ENCODE measurements at places on chromosomes 6 and 20.

GRCh38 chr6:65786815-65787214, 79.8 kb upstream of the EYS start:
- no peak for DNase-seq

- no peak for DNase-seq
These were observed 112.5 kb upstream of the QKI start for GRCh38 chr6:163301726-163302635.

- DNase-seq = no peak
These were observed 639 bp upstream of the PPIL1 start for GRCh38 chr6:36875250-36875633.

GRCh38 chr6:21357262-21357661, 236.3 kb upstream of the SOX4 start:
- DNase-seq = no peak

- DNase-seq = no peak
These were observed 14.1 kb downstream of the C20orf173 start for GRCh38 chr20:35515341-35515740.

GRCh38 chr6:56510984-56511531, 131.6 kb downstream of the DST start:
- DNase-seq = no peak

- DNase-seq = no peak
These were observed 56.3 kb upstream of the CD93 start for GRCh38 chr20:23142162-23143050.

DNA sequence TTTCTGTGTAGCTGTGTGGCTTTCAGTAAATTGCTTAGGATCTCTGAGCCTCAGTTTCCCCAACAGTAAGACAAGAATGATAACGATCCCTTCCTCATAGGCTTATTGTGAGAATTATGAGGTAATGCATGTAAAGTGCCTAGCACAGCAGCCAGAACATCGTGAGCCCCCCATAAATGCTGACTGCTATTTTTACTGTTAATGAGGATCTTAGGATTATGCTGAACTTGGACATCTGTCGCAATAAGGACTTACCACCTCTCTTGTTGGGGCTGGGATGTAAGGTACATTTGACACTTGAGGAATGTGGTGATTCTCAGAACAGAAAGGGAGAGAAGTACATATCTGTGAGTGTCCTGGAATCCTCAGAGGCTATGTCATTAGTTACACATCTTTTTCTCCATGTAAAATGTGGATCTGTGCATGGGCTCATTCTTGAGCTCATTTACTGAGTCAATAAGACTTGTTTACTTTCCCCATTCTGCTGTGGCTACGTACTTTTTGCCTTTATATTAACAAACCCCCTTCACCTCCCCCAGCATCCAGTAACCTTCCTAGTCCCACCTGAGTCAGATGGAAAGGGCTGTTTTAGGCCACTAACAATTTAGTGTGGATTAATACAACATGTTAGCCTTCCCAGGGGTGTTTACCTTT, 64.4 kb upstream of the PLEKHG1 start:
- no peak for DNase-seq

GRCh38 chr6:22668307-22668706, 98.9 kb downstream of the HDGFL1 start:
- no peak for DNase-seq

DNA sequence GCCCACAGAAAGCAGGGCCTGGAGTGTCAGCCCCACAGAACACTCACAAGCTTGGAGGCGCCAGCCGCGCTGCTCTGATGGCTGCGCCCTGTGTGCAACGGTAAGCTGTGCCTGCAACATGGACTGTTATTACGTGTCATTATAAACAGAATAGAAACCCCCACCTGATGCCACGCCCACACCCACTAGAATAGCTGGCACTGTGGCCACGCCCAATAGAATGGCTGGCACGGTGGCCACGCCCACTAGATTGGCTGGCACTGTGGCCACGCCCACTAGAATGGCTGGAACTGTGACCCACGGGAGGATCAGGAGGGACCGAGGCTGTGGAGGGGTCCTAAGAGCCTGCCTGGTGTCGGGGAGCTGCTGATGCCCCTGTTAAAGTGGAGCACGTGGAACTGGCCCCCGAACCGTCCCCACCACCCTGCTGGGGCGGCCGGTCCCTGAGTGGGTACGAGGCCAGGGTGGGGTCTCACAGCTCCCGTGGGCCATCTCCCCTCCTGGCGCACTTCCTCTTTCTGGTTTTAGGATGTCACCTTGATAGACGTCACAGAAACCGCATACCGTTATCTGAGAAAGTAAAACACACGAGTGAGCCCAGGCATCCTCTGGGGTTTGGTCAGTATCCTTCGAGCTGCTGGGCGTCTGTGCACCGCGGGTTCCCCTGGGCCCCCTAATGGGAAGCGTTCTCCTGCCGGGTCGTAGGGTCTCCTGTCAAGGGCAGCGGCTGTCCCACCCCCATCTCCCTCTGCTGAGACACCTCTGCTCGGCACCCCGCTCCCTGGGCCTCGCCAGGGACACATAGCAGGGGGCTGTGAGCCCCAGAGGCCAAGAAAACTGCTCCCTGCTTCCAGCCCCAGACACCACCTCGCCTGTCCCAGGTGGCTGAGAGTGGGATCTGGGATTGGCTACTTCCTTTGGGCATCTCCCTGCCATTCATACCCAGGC, 25.4 kb downstream of the SLC17A9 start:
- DNase-seq = peak; percentile 83

DNA sequence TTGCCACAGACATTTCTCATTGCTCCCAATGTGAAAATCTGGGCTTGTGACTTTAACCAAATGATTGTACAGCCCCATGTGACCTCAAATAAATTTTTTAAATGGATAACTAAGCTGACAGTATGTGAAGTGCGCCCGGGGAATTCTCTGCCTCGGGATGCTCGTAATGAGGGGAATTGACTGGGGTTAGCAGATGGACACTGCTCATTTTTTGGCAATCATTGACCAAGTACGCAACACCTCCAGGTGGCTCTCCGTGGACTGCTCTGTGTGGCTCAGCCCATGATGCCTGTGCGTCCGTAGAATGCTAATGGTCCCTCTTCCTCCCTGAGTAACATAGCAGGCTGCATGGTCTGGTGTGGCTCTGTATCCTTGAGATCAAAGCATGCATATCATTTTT, 42.4 kb downstream of the FARS2 start:
- DNase-seq = no peak

DNA sequence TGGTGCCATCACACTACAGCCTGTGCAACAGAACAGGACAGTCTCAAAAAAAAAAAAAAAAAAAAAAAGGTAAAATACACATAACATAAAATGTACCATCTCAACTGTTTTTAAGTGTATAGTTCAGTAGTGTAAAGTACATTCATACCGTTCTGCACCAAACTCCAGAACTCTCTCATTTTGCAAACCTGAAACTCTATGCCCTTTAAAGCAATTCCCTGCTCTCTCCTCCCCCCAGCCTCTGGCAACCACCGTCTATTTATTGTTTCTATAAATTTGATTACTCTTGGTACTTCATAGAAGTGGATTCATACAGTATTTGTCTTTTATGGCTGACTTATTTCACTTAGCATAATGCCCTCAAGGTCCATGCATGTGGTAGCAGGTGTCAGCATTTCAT, 12.9 kb downstream of the RIPOR2 start:
- no peak for DNase-seq

- no peak for DNase-seq
These were observed 446.7 kb downstream of the GJA1 start for GRCh38 chr6:121881974-121882667.

DNA sequence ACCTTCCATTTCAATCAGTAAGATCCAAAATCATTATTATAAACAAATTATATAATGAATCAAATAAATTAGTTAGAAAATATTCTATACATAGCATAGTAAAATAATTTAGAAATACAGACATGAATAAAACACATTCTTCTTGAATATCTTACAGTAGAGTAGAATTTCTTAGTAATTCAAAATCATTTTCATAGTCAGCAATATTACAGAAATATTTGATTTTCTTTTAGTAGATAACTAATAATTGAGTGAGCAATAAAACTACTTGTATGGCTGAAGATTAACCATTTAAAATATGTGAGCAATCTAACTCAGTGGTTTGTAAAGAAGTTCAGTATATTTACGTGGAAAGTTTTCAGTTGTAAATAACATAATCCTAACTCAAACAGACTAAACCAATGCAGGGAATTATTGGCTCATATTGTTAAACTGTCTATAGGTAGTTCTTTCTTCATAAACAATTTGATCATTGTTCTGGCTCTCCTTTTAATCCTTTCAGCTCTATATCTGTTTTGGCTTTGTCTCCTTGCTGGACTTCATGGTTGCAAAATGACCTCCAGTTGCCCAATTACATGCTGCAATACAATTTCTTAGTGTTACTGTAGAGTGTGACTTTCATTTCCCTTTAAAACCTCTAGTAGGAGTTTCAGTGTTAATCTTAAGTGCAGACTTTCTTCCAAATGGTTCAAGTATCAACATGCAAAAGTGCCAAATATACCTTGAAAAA, 307.5 kb downstream of the EYS start:
- no peak for DNase-seq

GRCh38 chr6:114100215-114100994, 129.5 kb upstream of the HDAC2 start:
- DNase-seq = no peak

GRCh38 chr6:150079604-150080003, 10.7 kb upstream of the ULBP3 start:
- DNase-seq = no peak

DNA sequence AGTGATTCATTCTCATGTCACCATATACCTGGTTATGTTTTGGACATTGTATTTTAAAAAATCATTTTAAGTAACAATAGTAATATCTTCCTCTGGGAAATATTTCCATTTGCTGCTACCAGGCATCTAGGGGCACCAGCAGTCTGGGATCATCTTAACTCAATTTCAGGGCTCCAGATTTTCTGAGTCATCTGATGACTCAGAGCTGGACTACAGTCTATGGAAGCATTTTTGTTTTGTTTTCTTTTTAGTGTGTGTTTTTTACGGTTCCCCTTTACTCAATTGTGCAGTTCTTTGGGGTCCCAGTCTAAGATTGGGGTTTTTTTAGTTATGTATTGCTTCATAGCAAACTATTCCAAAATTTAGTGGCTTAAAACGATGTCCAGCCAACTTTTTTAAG, 5.7 kb upstream of the FKBP5 start:
- no peak for DNase-seq

DNA sequence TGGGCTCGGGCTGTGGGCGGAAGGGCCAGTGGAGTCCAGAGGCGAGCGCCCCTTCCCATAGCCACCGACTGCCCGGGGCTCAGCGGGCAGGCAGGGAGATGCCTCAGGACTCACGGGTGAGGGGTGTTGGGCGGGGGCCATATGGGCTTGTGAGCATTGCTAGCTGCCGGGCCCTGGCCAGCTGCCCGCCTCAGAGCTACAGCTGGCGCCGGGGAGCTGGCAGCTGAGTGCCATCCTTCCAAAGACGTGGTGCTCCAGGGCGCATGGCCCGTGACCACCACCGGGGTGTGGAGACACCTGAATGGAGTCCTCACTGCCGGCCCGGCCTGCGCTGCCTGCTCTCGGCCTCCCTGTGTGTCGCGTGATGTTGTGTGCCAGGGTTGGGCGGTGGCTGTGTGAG, 10.6 kb upstream of the RBBP8NL start:
- no peak for DNase-seq

- DNase-seq = no peak
These were observed 363.3 kb upstream of the CDH4 start for GRCh38 chr20:60888771-60889170.

DNA sequence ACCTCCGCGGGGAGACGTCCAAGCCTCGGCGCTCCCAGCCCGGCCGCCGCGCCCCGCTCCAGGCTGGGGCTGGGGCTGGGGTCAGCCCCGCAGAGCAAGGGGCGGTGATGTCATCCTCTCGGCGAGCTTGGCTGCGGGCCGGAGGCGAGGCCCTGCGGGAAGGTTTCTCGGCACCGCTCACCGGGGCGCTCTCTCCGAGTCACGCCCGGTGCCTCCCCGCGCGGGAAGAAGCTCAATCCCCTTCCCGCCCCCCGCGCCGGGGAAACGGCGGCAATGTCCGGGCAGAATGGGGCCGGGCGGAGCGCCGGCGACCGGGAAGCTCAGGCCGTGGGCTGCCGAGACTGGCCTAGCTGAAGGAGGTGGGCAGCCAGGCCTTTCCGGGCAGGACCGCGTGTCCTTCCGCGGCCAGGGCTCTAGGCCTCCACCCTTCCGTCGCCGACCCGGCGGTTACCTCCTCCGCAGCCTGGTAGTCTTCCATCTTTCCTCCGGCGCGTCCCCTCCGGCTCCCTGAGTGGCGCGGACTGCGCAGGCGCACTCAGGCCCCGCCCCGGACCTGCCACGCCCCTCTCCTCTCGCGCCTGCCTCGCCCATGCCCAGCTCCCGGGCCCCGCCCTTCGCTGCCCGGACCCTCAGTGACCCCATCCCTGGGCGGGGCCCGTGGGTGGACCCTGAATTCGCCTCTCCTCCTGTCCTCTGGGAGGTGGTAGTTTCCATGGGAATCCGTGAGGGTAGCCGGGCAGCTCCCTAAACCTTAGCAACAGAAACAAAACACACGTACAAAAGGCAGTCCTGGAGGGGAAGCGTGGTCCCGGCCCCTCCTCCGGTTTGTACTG, at the start of gene DYNLT1:
DYNLT1 (minus strand) TSS at position 513 of the 833 bp plus-strand sequence; CDS start at position 478, 35 bp downstream.
- DNase-seq = peak; percentile 78

GRCh38 chr20:16292226-16292880, 280.9 kb downstream of the KIF16B start:
- no peak for DNase-seq

DNA sequence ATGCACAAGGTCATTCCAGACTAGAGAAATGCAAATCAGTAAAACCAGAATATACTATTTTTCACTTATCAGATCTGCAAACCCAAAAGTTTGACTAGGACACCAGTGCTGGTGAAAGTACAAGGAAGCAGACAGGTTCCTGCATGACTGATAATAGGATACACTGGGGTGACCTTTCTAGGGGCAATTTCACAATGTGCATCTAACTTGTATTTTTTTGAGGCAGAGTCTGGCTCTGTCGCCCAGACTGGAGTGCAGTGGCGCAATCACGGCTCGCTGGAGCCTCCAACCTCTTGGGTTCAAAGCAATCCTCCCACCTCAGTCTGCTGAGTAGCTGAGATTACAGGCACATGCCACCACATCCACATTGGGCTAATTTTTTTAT, 11.4 kb downstream of the COMMD7 start:
- DNase-seq = no peak

DNA sequence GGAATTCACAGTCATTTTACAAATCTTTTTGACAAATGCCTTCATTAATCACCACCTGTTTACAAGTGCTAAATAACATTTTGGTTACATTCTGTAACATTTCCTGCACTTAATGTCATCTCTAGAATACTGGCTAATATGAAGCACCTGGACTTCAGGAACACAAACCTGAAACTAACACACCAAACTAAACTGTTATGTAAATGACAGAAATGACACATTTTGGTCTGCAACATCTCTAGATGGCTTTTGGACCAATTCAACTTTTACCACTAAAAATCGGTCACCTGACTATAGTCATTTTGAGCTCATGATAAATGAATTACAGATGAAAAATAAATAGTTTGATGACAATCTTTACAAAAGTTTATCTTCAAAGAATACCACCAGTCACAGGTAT, 80.6 kb downstream of the ATG5 start:
- DNase-seq = no peak
